Effector CD8-positive, alpha-beta T cell (primary cell): ENCODE measurements at places on chromosomes 5 and 9.

DNA sequence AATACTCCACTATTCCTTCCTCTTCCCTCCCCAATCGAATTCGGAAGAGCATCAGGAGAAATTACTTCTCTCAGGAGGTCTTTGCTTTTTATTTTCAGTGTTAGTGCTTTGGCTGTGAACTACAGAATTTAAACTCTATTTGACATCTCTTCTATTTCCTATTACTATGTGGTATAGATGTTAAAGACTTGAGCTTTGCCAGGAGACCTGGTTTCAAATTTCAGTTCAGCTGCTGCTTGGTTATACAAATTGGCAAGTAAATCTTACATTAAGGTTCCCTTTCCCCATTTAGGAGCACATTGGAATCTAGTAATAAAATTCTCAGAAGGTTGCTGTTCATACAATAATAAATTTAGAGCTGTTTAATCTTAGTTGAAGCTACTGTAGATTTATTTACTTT, 13.1 kb downstream of the UHRF2 start:
- no peak for DNase-seq

GRCh38 chr9:88503081-88503844, 31.7 kb upstream of the NXNL2 start:
- DNase-seq, result no peak

GRCh38 chr5:82699737-82700136, 377.5 kb downstream of the TMEM167A start:
- DNase-seq, result no peak

- DNase-seq, result no peak
Measured at GRCh38 chr9:70917277-70917676, 204.1 kb downstream of the TRPM3 start.

DNA sequence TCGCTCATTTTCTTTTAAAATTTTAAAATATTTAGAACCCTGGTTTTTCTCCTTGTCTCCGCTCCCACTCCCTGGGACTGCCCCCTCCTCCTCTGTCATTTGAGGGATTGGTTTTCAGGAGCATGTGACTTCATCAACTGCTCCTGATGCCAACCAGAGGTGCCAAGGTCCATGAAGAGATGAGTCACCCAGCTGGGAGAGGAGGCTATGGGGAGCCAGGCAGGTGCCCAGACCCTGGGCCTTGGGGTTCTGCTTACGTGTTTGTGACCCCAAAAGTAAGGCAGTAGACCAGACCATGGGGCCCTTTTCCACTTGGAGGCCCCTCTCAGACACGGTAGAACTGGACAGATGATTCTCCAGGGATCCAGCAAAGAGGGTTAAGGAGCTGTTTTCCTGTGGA, 167.0 kb downstream of the FGF18 start:
- no peak for DNase-seq

- DNase-seq, result no peak
Measured at GRCh38 chr5:172793577-172794488, 22.8 kb upstream of the DUSP1 start.

DNA sequence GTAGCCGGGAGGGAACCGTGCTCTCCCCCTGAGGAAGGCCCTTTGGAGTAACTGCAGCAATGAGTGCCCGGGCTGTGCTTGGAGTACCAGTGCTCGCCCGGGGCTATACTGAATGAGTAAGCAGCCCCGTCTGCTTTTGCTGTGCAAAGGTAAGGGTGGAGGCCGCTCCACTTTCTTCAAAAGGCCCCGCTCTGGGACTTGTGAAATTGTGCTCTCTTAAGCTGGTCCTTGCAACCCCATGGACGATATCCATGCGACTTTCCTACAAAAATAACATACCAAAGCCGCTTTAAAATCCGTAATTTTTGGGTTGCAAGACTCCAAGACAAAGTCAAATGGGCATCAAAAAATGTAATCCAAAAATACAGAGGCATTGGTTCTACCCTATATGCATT, 578 bp upstream of the TNFAIP8 start:
- peak; percentile 4 for DNase-seq

GRCh38 chr9:113892861-113893491, 16.9 kb downstream of the ZNF618 start:
- no peak for DNase-seq

GRCh38 chr9:133672503-133673257, 36.5 kb downstream of the DBH start:
- no peak for DNase-seq

DNA sequence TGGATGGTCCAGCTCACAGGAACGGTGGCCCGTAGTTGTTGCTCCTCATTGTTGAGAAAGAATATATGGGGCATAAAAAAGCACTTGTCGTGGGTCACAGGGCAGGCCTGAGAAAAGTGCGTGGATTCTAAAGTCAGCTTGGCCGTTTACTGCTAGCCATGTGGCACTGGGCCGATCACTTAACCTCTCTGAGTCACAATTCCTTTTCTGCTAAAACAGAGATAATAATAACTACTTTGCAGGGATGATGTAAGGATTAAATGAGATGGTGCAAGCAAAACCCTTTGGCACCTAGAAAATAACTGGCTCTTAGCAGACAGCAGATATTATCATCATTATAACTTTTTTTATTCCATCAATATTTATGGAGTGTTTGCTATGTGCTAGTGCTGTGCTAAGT, 579.7 kb downstream of the CCDC171 start:
- no peak for DNase-seq

GRCh38 chr5:120372899-120373298, 91.2 kb upstream of the PRR16 start:
- no peak for DNase-seq

GRCh38 chr5:77128411-77129061, 41.5 kb upstream of the ZBED3 start:
- no peak for DNase-seq

DNA sequence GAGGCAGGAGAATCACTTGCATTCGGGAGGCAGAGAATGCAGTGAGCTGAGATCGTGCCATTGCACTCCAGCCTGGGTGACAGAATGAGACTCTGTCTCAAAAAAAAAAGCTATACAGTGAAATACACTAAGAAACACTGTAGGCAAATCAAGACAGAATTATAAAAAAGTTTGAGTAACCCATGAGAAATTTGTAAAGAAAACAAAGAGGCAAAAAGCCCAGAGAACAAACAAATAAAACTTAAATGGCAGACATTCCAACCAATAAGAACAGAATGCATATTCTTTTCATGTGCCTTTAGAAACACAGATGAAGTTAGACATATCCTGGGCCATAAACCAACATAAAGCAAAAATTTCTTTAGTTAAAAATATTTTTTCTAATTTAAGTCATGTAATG, 30.6 kb downstream of the ZNF169 start:
- DNase-seq, result no peak

DNA sequence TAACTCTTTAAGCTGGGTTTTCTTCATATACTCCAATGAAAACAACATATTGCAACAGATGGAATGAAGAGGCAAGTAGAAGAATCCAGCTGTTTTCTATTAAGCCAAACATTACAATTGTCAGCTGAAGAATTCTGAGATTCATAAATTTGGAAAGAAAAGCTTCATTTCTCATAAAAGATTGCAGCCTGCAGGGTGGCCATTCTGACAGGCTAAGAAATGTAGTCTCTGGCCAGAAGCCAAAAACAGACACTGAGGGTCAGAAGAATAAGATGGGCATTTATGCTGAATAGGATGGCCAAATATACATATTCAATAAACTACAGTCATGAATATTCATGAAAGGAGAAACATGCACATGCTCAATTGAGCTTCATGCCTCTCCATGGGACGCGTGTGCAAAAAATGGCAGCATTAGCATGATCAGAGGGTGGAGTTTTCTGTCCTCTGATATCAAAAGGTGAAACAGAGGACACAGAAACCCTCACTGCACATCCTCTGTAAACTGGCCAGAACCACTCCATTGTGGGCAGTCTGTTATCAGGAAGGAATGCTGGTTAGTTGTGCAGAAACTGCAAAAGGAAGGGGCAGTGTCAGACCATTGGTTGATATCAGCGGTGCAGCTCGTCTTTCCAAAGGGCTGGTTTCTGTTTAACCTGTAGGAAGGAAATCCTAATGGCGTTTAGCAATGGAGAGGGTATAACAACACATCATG, 50.2 kb downstream of the FXN start:
- DNase-seq, result no peak

DNA sequence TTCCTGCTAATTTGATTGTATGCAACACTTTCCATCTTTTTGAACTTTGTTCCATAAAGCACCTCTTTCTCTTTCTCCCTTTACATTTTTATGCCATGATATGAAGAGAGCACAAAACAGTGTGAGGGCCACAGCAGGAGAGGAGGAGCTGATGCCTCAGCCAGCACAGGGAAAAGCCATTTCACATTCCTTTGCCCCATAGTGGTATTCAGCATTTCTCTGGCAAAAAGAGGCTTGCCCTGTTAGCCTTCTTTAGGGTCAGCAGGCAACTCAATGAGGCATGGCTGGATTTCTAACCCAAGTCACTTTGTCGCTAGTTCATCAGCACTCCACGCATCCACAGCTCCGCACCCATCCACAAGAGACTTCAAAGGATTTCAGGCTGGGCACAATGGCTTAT, 23.1 kb upstream of the TRPC7 start:
- no peak for DNase-seq

DNA sequence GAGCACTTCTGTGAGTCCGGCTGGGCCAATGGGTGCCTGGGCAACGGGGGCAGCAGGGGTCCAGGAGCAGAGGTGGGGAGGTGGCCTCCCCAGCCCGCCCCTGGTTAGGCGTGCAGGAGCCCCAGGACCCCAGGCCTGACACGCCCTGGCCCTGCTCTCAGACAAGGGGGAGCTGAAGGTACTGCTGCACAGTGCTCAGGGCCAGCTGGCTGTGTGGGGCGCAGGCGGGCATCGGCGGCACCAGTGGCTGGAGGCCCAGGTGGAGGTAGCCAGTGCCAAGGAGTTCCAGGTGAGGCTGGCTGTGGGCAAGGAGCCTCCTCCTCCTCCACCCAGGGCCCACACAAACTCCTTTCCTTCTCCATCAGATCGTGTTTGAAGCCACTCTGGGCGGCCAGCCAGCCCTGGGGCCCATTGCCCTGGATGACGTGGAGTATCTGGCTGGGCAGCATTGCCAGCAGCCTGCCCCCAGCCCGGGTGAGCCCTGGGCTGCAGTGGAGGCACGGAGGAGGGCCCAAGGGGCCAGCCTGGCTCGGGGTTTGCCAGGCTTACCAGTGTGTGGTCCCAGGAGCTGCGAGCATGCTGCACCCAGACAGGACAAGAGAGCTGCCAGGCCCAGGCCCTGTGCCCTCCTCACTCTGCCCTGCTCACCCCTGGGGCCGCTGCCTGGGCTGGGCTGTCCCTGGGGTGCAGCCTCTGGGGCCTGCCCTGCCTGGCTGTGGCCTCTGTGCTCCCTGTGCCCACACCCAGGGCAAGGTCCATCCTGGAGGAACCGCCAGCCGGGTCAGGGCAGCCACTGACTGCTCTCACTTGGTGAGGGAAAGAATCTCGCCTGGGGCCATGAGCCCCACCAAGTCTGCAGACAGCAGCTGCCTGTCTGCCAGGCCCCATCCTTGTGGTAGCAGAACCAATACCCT, 7.0 kb downstream of the MAMDC4 start:
- DNase-seq, result no peak

DNA sequence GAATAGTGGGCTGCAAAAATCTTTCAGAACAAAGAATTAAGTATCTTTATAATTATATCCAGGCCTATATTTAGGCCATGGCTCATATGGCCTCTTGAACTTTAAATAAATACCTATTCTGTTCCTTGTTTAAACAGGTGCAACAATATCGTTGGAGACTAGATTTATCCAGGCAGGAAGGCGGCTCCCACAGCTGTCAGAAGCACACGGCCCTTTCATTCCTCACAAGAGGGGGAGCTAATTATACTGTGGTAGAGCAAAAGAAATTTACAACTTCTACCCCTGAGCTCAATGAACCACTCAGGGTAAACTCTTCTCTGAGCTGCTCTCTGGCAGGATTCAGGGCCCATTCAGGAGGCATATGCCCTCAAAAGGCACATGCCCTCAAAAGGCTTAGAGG, 31.3 kb downstream of the TMEM174 start:
- no peak for DNase-seq

DNA sequence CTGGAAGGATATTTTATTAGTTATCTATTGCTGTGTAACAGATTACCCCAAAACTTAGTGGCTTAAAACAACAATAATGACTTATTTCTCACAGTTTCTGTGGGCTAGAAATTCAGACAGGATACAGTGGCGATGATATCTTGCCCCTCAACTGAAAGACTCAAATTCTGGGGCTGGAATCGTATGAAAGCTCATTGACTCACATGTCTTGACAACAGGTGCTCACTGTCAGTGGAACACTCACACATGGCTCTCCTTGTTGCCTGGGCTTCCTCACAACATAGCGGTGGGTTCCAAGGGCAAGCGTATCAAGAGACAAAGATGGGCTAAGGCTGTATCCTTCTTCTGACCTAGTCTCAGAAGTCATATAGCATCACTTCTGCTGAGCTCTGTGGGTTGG, 3.7 kb upstream of the GNPDA1 start:
- DNase-seq, result no peak

- no peak for DNase-seq
Measured at GRCh38 chr9:113941526-113941925, 65.4 kb downstream of the ZNF618 start.

GRCh38 chr5:140318792-140319191, 15.9 kb upstream of the PFDN1 start:
- no peak for DNase-seq

- DNase-seq, result no peak
Measured at GRCh38 chr5:139806111-139806510, 10.5 kb downstream of the PSD2 start.

DNA sequence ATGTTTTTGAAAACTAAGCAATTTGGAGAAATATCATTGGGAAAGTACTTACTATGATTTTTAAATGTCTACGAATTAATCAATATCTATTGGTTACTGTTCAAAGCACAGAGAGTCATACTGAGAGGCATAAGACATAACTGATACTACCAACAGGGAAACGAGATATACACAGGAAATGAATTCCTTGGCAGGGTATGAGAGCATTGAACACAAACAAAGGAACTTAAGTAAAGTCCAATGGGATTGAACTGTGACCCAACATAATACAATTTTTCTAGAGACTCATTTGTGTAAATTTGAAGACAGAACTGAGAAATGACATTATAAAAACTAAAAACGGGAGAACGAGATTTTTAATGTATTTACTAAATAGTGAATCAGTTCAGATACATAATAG, 1.3 kb upstream of the ITGA1 start:
- DNase-seq, result no peak
